ENCODE measurements at places on chromosomes 12 and 14. TPM values are rescaled to one million over a fixed set of nuclear protein-coding genes. Genes with fewer than 3 reads are reported as not detected.
A peak's percentile ranks its signal among the peaks of the same experiment; 100 is the strongest.

Gene CCND2
- total RNA-seq = 281 TPM

Gene OR9K2
- not detected for total RNA-seq

Gene HCFC2
- total RNA-seq = 9.4 TPM

Gene CCT2
- 89.1 TPM for total RNA-seq

Gene SLC25A21
- total RNA-seq = 0.89 TPM

Gene SSPN
- total RNA-seq = 56.4 TPM

Gene DPF3
- total RNA-seq = 28.7 TPM

Gene MYF6
- total RNA-seq = not detected

Gene GPR132
- total RNA-seq = 1.3 TPM

Gene NFATC4
- total RNA-seq = 21.7 TPM

Gene IL31
- not detected for total RNA-seq

GRCh38 chr12:64160021-64160710, 61.9 kb downstream of the KICS2 start:
- no peak for DNase-seq

DNA sequence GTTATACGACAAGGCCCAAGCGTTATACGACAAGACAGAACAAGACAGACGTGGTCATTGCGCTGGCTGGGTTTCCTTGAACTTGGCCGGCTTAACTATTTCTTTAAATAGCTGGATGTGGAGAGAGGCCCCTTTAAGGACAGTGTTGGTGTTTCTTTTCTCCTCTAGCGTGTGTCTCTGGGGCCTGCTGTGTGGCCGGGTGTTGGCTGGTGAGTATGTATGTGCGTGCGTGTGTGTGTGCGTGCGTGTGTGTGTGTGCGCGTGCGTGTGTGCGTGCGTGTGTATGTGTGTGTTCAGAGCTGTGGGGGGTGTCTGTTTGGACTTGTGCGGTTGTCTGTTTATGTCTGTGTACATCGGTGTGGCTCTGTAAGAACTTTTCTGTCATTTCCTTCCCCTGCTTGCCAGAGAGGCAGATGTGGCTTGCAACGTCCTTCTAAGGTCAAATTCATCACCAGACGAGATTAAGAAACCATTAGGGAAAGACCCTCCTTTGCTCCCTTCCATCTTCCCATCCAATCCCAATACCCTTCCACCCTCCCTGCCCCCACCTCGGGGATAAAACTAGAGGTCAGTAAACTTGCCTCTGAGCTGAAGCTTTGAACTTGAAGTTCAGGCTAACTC, 78.6 kb upstream of the TBX3 start:
- DNase-seq = peak; percentile 52

- no peak for DNase-seq
Observed at GRCh38 chr14:93113678-93114067, 2.1 kb downstream of the ITPK1 start.

DNA sequence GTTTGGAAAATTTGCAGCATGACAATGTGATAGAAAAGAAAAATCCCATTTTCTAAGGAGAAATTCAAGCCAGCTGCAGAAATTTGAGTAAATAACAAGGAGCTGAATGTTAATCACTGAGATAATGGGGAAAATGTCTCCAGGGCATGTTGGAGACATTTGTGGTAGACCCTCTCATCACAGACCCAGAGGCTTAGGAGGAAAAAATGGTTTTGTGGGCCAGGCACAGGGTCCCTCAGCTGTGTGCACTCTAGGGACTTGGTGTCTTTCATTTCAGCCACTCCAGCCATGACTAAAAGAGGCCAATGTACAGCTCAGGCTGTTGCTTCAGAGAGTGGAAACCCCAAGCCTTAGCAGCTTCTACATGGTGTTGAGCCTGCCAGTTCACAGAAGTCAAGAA, 111.4 kb upstream of the SYT10 start:
- DNase-seq = no peak

GRCh38 chr12:9325471-9325870, 117.3 kb upstream of the PZP start:
- DNase-seq = no peak

GRCh38 chr14:21426692-21427091, 29.2 kb downstream of the CHD8 start:
- no peak for DNase-seq

GRCh38 chr12:38906482-38907200, 1.2 kb upstream of the CPNE8 start:
- DNase-seq = peak; percentile 94

- DNase-seq = no peak
Observed at GRCh38 chr12:113568021-113568420, 96.3 kb upstream of the LHX5 start.

DNA sequence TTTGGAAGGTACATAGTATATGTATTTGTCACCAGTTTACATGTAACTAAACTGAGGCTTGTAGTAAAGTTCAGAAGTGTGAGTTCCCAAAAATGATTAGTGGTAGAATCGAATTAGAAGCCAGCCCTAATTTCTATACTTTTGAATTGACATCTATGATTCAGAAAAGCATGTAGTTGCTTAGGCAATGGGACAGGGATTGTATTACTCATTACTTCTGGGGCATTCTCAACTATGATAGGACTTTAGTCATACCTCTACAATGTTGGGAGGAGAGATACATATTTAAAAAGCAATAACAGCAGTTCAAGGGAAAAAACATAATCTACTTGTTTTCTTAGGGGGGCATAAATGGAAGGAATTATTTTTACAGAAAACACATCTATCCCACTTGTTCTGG, 277.9 kb upstream of the E2F7 start:
- no peak for DNase-seq

GRCh38 chr14:31024010-31024480, 1.4 kb upstream of the AP4S1 start:
- DNase-seq = no peak

GRCh38 chr12:49032276-49032675, 13.7 kb upstream of the PRKAG1 start:
- DNase-seq = no peak

GRCh38 chr12:108399514-108399913, 60.4 kb upstream of the CMKLR1 start:
- DNase-seq = peak; percentile 65

- peak; percentile 67 for DNase-seq
Observed at GRCh38 chr12:107320033-107320928, 226.9 kb upstream of the CRY1 start.

GRCh38 chr14:52730709-52731111, 744 bp downstream of the STYX start:
- DNase-seq = no peak

DNA sequence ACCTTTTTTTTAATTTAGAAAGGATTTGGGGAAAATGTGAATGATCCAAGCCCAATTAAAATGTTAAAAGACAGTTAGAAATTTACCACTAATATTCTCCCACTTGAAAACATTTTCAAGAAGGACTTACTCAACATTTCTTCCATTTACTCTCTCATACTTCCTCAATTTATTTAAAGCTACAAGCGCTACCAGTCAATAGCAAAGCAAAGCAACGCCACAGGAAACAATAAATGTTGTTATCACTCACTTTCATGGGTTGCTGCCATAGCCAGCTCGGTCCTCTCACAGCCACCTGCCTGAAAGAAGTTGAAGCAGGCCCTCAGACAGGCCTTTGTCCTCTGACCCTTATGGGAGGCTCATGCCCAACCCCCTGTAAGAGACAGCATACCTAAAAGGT, 6.0 kb upstream of the SOS2 start:
- no peak for DNase-seq

DNA sequence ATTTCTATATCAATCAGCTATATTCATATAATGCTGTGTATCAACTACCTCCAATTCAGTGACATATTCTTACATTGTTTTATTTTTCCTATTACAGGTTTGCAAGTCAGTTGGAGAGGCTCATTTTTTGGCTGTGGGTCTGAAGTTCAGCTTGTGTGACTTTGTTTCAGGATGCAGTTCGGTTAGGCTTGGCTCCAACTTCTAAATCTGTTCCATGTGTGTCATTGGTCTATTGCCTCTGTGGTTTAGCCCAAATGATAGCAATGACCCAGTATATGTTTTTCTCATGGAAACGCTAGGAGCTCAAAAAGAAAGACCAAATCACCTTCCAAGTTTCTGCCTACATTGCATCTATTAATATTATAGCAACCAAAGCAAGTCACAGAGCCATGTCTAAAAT, 848.6 kb upstream of the LRFN5 start:
- DNase-seq = no peak

DNA sequence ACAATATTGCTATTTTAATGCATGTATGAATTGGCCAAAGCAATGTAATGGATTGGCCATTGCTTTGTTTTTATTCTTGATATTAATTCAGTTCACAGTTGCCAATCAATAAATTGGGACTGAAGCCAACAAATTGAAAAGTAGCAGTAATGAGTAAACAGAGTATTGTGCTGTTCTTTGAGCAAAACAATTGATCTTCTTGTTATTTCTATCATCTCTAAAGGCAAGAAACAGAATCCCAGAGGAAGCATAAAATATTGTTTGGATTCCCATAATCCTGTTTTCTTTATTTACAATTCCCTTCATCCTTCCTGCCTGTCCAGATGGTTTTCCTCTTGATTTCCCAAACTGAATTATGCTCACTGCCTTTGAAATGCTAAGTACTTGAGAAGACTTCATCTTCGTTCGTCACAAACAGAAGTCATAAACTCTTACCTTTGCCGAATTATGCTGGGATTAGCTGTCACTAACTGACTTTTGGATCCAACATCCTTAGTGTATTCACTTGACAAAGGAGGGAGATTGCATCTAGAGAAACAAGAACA, 85.9 kb downstream of the ST8SIA1 start:
- no peak for DNase-seq

DNA sequence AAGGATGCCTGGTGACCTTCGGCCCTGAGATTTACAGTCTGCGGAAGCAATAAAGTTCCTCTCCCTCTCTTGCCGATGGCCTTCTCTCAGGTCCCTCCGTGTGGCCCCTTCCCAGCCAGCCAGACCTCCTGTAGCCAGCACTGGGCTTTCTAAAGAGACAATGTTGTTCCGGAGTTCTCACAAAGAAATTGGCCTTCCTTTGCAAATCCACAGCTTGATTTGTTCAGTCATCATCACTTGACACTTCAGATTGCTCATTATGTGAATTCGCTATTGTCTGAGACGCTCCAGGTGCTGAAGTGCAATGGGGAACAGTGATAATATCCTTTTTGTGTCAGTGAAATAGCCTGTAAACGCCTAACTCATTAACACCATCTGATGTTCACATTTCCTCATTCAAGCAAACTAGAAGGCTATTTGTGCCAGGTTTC, 43.7 kb upstream of the GPHB5 start:
- DNase-seq = no peak

- no peak for DNase-seq
Observed at GRCh38 chr12:102063069-102063468, 1.3 kb upstream of the WASHC3 start.

DNA sequence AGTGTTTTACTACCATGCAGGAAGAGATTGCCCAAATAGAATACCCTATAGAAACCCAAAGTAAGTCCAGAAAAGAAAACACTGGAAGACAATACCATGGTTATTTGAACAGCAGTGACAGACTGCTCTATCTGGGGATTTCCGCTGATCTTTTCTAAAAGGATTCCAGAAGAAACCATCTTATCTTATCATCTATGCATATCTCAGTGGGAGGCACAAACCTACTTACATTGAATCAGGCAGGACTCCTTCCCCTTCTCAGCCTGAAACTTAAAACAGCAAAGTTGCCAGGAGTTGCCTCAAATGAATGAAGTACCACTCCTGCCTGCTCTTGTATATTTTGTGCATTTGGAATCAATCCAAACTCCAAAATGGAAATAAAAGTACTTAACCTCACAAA, 56.7 kb upstream of the NR2C1 start:
- DNase-seq = no peak

GRCh38 chr12:124436366-124436765, 131.0 kb downstream of the NCOR2 start:
- DNase-seq = peak; percentile 50

DNA sequence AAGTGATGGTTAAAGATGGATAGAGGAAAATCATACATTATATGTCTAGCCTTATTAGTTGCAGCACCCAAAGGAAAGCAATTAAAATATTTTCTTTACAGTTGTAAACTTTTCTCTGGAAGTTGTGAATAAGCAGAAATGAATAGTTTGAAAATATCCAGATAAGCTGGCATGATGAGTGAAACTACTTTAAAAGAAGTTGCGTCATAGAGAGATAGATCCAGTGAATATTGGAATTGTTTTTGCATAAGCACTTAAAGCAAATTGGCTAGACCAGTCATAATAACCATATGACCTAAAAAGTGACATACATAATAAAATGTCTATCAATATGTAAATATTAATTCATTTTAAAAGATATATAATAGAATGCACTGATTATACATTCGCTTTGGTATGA, 132.1 kb downstream of the SOX5 start:
- no peak for DNase-seq

GRCh38 chr12:12081836-12082497, 11.2 kb downstream of the BCL2L14 start:
- DNase-seq = no peak

- DNase-seq = no peak
Observed at GRCh38 chr12:47350062-47350408, 270.3 kb upstream of the AMIGO2 start.

- peak; percentile 69 for DNase-seq
Observed at GRCh38 chr14:91901449-91902226, 34.3 kb upstream of the TC2N start.

DNA sequence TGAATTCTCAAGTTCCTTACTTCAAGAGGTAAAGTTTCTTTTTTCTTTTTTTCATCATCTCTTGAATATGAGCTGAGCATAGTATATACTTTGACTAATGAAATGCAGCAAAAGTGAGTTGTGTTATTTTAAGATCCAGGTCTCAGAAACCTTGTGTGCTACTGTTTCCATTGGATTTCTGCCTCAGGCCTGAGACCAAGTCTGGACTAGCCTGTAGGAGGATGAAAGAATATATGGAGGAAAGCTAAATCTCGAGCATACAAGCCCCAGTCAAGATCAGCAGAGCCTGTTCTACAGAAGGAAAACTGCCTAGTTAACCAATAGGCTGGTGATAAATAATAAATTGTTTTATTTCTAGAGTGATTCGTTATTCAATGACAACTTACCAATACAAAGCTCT, 652.5 kb downstream of the C12orf50 start:
- no peak for DNase-seq

DNA sequence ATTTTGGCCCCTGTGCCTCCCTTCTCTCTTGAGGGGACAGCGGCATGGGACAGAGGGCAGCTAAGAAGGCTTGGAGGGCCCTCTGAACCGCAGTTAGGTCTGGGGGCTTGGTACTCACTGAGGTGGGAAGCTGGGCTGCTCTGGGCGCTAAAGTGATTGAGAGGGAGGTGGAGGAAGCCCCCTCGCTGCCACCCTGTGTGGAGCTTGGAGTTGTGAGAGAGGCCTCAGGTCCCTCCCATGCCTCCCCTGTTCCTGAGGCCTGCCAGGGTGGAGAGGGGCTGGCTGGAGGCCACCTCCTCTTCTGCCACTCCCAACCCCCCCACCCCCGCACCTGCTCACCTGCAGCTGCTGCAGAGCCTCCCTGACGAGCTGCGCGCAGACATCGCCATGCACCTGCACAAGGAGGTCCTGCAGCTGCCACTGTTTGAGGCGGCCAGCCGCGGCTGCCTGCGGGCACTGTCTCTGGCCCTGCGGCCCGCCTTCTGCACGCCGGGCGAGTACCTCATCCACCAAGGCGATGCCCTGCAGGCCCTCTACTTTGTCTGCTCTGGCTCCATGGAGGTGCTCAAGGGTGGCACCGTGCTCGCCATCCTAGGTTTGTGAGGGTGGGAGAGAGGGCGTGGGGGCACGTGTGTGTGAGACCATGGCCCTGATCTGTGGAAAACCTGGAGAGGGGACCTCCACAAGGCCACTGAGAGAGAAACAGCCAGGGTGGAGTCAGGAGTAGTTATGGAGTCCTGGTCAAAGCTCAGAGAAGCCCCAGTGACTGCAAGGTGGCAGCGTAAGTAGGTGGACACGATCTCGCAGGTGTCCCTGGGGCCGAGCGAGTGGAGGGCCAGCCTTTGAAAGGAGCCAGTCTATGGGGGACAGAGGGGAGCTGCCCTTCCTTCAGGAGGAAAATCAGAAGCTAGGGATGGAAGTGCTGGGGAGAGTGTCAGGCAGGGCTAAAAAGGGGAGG, 11.2 kb downstream of the KCNH3 start:
- DNase-seq = no peak
